Suppressor macrophage treated with lipopolysaccharide for 1 hour (primary cell): ENCODE measurements at places on chromosomes 13 and 19.

- DNase-seq: no peak
These were observed 18.5 kb downstream of the GPALPP1 start for GRCh38 chr13:45007823-45008222.

- no peak for DNase-seq
These were observed 47.5 kb downstream of the MBNL2 start for GRCh38 chr13:97269603-97270002.

- DNase-seq: no peak
These were observed 24.0 kb downstream of the STARD13 start for GRCh38 chr13:33261387-33262061.

DNA sequence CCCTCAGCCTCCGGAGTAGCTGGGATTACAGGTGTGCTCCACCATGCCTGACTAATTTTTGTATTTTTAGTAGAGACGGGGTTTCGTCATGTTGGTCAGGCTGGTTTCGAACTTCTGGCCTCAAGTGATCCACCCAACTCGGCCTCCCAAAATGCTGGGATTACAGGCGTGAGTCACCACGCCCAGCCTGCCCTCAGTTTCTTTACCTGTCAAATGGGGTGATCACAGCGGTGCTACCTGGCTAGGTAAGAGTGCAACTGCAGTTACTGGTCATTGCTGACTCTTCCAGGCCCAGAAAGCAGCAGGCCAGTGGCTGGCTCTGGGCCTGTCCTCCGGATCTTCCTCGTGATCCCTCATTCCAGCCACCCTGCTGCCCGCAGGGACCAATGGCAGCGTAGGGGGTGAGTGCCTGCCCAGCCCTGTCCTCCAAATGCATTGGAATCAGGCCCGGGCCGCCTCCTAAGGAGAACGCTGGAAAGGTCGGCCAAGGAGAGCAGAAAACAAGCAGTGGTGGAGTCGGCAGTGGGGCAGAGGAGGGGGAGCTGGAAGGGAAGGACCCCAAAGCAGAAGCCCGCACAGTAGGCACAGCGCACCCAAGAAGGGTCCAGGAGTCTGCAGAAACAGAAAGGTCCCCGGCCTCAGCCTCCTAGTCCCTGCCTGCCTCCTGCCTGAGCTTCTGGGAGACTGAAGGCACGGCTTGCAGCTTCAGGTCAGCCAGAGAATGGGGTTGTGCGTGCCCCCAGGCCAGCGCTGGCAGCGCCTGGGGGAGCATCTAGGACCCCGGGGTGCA is 1.8 kb upstream of the SLC27A1 start:
- no peak for DNase-seq

- DNase-seq: no peak
These were observed 1.1 kb downstream of the TMEM86B start for GRCh38 chr19:55227241-55228014.

DNA sequence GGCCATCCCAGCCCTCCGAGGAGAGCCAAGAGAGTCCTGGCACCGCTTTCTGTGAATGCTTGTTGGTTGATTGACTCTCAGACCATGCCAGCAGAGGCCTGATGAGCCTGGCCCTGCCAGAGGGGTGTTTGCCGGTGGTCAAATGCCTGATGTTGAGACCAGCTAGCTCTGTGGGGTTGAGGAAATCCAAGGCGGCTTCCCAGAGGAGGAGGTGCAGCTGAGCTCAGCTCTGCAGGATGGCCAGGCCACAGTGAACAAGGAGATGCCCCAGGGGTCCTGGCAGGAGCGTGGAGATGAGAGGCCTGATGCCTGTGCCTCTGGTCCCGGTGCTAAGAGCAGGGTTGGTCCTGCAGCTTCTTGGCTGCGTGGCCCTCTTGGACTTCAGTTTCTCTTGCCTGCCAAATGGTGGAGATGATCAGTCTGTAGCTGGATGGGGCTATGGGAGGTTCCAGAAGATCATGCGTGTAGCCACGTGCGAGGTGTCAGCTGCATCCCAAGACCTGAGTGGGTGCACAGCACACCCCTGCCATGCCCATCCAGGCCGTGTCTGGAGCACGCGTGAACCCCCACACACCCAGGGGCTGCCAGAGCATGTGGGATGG is 16.8 kb downstream of the NFIC start:
- DNase-seq: no peak

- no peak for DNase-seq
These were observed 295.9 kb downstream of the DIAPH3 start for GRCh38 chr13:59867867-59868266.

DNA sequence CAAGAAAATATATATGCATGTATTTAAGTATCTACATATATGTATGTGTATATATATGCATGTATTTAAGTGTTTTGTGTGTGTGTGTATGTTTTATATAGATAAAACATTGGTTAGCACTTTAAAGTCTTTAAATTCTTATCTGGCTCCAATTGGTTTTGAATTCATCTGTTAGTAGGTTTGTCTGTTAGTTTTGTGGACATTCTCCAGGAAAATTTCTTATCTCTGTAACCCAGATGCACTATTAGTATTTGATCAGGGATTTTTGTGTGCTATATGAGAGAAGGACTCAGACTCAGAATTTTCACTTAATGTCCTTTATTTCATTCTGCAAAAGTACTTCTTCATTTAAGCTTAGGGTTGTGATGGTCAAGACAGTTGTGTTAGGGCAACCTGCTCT is 103.1 kb downstream of the ITGBL1 start:
- no peak for DNase-seq
